ENCODE measurements at places on chromosomes 7 and 10.

DNA sequence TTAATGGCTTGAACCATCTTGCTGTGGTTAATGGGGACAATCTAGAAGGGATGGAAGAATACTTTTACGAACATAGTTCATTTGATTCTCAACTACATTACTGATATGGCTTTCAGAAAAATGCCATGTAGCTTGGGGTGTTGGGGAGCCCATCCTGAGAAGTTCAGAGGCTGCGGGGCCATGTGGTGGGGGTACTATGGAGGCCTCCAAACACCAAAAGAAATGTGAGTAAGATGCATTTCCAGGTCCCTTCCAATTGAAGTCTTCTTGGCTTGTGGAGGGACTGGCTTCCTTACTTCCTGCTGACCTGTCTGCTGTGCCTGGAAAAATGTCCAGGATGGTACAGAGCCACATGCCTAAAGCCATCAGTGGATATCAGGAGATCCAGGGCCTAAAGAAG lies 1.6 kb upstream of the MBL2 start:
- no peak for DNase-seq

- no peak for DNase-seq
Measured at GRCh38 chr10:85045046-85045445, 716.7 kb downstream of the CCSER2 start.

DNA sequence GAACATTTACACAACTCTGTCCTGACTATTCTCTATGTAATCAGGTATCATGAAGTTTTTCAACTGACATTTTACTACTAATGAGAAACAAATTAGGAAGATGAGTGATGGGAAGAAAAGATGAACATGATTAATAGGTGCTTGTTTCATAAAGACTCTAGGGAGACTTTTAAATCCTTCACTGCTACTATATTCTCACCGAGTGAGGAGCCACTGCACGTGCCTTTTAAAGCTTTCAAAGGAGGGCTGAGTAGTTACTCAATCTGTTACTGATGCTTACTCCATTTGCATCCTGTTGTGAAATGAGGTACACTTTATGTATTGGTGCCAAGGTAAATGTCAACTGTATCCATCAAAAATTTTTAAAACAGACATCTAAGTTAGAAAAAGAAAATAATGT lies 1.3 kb upstream of the COMMD3 start:
- no peak for DNase-seq

GRCh38 chr10:122376364-122376961 lies 2.0 kb downstream of the PLEKHA1 start:
- no peak for DNase-seq

DNA sequence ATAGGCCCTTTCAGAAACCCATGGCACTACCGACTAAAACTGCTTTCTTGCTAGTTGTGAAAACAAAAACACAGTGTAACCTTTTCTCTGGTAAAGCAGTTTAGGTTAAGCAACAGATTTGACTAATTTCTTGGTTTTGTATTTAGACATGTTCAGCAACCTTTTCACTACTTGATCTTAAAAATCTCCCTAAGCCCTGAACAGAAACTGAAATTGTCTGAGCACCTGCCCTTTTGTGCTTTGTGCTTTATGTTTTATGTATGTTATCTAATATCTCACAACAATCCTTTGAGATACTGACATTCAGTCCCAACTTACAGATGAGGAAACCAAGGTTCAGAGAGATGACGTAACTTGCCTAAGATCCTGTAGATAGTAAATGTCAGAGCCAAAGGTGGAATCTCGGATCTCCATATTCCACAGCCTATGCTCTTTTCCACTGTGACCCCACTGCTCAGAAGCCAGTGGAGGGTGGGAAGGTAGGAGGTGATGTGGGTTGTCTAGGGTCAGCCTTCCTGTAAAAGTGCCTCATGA lies 146.6 kb downstream of the LCOR start:
- DNase-seq: no peak

DNA sequence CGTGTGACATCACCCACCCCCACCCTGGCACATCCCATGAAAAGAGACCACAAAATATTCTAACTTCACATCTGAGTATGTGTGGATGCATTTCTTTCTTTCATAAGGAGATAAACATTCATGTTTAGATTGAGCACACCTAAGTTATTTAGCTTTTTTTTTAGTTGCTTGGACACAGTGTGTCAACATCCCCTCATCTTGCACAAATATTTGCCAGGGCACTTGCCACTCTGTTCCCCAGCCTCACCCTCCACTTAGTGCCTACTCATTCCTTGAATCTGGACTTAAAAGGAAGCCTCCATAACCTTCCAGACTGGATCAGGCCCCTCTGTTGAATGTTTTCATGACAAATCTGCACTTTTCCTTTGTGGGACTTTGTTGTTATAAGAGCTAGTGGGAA lies 338.9 kb upstream of the IGFBP3 start:
- no peak for DNase-seq

GRCh38 chr7:71389976-71390375 lies 258.0 kb downstream of the GALNT17 start:
- no peak for DNase-seq

GRCh38 chr7:70614237-70615045 lies 517.5 kb upstream of the GALNT17 start:
- no peak for DNase-seq

DNA sequence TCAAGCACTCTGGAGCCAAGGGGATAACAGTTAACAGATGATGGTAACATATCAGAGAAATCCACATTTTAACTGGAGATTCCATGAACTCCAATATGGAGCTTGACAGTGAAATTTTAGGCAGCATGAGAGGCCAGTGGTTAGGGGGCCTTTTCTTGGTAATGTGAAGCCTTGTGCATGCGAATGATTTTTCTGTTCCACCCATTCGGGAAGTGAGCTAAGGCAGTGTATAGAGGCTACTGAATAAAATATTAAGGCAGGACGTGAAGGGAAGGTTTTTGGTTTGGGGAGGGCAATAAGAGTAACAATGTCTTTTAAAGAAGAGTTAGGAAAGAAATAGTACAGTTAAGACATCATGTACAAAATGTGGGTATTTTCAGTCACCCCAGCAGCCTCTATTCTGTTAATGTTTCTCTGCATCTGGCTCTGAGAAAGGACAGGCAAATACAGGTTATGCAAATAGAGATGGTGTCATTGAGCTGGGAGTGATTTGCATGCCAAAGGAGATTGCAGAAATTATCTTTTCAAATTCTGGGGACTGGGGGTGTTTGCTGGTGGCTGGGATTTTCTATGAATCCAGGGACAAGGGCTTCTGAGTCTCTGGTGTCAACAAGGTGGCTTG lies 6.8 kb upstream of the TAS2R60 start:
- no peak for DNase-seq

DNA sequence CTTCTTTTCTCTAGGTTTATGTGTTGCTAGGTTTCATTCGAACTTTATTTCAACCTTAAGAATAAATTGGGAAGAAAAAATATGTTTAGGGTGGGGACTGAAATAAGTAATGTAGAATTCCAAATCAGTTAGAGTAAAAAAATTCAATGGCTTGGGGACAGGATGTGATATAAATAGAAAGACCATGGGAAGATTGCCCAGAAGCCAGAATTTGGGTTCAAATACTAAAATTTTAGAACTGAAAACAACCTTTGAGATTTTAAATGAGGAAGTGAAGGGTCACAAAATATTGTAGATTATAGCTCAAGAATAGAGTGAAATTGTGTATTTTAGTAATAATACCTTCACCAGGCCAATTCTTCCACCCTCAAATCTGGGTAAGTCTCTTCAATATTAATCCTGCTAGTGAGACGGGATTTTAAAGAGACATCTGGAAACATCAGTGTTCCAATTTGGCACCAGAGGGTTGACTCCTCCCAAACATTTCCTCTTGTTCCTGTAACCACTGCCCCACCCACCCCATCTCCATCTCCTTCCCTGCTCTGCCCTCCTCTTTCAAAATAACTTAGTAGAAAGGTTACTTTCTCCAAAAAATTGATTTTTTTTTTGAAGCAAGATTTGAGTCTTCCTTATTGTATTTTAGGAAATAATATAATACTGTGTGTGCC lies 51.3 kb upstream of the FAM3C start:
- no peak for DNase-seq

DNA sequence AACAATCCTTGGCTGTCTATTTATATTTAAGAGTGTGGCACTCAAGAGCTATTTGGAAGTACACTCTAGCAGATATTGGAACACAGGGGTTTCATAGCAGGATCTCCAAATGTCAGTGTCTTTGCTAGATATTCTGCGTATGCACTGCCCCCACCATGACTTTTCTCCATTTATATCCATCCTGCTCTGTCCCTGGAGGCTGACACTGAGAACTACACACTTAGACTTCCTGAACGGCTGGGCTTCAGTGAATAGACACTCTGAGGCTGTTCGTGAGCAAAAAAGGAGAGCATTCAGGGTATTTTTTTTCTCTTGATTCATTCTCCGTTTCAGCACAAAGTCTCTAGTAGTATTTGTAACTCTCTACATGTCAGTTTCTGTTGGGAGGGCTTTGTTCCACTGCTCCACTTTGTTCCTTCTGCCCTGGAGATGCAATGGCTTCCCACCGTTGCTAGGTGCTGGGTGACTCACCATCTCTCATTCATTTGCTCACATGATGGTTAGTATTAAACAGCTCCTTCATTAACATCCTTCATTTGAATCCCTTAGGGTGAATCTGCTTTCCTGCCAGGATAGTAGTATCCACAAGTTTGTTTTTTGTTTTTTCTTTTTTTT lies 155.9 kb upstream of the SLC13A1 start:
- no peak for DNase-seq

DNA sequence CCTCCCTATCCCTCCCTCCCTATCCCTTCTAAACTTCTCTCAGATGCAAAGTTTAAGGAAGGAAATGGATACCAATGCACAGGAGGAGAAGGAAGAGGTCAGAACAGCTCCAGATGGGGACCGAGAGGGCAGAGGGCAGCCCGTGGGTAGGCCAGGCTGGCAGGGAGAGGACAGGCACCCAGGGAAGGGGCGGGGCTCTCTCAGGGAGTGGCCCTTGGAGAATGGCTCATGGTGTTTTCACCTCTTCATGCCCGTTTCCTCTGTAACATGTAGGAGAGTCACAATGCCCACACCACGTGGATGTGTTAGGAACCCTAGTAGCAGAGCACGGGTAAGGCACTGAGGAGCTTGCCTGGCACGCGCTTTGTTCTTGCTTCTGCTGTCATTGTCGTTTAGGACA lies 264.5 kb downstream of the CELF2 start:
- DNase-seq: no peak

DNA sequence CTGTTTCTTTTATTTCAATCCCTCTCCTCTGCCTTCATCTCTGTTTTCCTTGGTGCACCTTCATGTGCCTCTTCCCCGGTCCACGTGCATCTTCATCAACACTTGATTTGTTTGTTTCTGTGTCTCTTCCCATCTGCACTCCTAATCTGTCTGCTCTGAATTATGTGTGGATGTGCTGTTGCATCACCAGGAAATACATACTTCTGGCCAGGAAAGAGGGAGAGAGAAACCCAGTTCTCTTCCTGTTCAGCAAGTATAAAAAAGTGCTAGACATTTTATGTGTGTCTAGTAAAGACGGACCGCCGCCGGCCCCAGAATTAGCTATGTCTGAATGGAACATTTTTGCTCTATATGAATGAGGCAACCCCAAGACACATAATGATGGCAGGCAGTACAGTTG lies 93.8 kb downstream of the CALD1 start:
- DNase-seq: no peak

- no peak for DNase-seq
Measured at GRCh38 chr10:71237843-71238623, 25.7 kb downstream of the UNC5B start.

- DNase-seq: no peak
Measured at GRCh38 chr10:43946445-43946844, 297.8 kb upstream of the ZNF32 start.

GRCh38 chr10:11569471-11569870 lies 42.0 kb downstream of the USP6NL start:
- DNase-seq: no peak

DNA sequence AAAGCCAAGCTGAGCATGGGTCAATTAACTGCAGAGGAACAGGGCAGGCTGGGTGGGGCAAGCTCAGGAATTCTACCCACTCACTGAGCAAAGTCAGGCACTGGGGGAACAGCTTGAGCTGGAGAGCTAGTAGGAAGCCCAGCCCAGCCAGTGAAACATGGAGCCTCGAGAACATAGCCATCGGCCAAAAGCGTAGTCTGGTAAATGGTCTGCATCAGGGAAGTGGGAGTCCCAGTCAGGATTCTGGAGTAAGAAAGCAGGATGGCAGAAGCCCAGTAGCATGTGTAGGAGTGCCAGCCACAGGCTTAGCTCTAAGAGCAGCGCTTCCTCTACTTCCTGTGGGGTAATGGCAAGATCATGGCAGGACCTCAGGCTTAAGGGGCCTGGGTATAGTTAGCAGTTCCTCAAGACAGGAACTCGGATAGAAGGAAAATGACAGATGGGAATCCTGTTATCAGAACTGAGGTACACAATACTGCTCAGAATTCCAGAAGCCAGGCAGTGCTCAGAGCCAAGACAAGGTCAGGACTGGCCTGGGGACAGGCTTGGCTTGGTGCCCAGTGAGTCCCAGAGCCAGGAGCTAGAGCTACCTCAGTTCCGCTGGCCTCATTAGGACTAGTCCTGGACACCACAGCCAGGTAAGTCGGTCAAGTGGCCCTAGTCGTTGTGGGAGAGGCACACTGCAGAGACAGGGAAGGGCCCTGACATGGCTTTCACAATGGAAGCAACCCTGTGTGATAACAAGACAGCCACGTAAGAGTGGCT lies 65.4 kb upstream of the MXI1 start:
- no peak for DNase-seq

GRCh38 chr7:3140834-3141233 lies 97.2 kb upstream of the CARD11 start:
- DNase-seq: no peak

DNA sequence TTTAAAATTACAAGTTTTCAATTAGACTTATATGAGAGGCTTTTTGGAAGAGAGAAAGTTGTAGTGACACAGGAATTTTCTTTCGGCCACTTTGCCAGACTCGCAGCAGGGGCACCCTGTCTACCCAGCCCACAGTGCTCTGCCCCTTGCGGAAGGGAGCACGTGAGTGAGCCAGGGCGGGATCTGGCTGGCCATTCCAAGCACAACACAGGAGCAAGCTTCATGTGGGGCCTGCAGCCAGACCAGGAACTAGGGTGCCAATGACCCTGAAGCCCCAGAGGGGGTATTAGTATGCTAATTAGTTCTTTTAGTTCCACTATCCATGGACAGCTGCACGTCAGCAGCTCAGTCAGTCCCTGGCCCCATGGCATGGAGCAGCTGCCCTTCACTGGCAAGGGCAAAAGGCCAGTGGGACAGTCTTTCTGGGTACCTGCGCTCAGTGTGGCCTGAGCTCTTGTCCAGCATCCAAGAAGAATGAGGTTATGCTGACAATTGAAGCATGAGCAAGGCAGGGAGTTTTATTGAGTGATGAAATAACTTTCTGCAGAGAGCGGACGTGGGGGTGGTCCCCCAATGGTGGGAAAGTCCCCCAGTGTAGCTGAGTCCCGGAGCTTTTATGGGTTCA lies 251.1 kb upstream of the CSTF2T start:
- no peak for DNase-seq

- no peak for DNase-seq
Measured at GRCh38 chr10:113187063-113187777, 237.2 kb downstream of the TCF7L2 start.

GRCh38 chr10:133048926-133049325 lies 38.8 kb upstream of the ADGRA1 start:
- DNase-seq: no peak

GRCh38 chr7:106080300-106080987 lies 31.7 kb downstream of the SYPL1 start:
- DNase-seq: no peak

GRCh38 chr7:12929476-12930140 lies 242.2 kb downstream of the ARL4A start:
- DNase-seq: no peak
